ENCODE measurements at places on chromosomes 7 and 10.

GRCh38 chr7:51727441-51727840 is 410.8 kb upstream of the COBL start:
- no peak for DNase-seq

DNA sequence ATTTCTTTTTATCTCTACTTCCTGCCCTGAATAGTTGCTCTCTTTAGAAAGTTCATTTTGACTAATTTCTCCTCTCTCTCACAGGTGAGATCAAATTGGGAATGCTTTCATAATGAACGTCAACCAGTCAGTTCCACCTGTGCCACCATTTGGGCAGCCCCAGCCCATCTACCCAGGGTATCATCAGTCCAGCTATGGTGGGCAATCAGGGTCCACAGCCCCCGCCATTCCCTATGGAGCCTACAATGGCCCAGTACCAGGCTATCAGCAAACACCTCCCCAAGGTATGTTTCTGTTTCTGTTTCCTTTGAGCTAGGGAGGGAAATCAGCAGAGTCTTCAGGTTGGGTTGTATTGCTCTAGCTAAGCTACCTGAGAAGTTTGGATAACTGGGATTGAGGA is 2.5 kb downstream of the SEC24C start:
- DNase-seq = no peak

DNA sequence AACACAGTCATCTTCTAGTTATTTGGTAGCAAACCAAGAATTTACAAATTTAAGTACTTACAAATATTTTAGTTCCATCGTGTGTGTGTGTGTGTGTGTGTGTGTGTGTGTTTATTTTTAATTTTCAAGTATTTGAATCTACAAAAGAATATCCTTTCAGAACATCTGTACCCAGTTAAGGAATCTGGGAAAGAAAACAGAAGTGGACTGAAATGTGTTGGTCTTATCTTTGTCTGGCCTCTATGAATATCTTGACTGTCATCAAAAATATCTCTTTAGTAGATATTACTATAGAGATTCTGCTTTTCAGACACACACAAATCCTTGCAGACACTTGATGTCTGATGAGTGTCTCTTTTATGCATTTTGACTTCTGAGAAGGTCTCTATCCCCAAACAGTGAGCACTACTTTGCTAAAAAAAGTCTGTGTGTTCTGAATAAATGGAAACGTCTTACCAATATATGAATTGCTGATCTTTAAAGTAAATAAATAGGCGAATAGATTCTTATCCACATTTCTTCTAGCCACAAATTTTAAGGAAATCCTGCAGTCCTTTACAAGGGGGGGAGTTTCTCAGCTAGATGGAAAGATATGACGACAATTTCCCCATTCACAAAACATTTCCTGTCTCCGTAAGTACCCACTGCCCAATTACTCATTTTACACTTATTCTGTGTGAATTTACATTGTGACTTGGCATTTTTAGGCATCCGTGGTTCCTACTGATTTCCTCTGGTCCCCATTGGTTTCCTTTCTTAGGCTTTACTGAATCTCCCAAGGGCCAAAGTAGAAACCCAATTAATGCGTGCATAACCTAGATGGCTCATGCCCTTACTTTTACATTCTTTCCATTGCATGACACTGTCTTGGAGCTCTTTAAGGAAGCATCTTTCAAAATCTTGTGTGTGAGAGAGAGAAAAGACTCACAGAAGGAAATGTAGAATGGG is 36.0 kb downstream of the NRCAM start:
- DNase-seq = no peak

DNA sequence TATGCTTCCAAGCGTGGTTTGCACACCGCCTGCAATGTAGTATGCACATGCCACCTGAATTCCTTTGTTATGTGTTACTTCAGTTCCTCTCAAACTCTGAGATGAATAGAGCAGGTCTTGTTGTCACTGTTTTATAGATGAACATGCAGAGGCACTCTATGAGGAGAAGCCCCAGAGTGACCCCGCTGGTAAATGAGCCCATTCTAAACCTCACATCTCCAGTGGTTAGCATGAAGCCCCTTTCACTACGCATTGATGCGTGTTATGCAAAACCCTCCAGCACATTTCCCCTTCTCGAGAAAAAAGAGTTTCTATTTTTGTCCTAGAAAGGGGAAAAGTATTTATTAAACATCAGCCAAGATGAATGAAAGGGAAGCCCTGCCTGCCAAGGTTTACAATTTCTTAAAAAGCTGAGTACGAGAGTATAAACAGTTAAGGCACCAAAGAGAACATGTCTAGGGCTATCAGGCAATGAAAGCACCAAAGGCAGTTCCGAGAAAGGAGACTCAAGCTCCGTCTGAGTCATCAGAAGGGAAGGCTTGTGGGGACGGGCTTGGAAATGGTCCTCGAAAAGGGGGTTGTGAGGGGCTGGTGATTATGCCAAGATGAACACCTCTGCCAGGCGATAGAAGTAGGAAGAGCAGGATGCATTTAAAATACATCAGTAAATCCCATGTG is 58.7 kb upstream of the PFKP start:
- DNase-seq = no peak

- no peak for DNase-seq
Measured at GRCh38 chr10:75179657-75180177, 30.9 kb upstream of the VDAC2 start.

DNA sequence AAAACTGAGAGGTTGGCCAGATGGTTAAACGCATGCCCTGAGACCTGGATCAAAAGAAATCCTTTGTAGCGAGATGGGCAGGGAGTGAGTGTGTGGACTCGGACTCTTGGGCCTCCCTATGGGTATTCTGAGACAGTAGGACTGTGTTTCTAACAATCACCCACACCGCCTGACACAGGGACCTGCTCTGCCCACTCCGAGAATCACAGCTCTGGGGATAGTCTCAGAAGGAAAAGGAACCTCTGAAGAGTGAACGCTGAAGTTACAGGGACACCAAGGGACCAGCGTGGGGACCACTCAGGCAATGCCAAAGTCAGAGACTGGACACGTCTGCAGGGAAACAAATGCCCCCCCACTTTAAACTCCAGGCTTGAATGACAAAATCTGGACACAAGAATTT is 242.1 kb upstream of the TCERG1L start:
- DNase-seq = no peak

- DNase-seq = no peak
Measured at GRCh38 chr7:23298141-23298881, 828 bp upstream of the MALSU1 start.

GRCh38 chr7:157837047-157837446 is 500.2 kb downstream of the DNAJB6 start:
- DNase-seq = no peak

DNA sequence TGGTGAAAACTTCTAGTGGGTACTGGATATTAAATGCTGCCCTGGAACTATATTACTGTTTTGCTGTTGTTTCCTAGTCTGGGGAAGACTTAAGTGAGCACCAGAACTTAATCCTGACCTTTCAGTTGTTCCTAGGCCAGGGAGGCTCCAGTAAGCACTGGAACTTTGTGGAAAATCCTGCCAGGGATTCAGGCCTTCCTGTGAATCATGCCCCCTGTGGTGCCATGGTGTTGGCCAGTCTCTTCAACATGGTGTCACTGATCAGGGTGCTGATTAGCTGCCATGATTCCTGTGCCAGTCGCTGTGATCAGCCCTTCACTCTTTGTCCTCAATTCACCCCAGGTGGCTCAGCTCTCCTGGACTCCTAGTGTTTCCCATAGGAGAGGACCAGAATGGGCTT is 8.5 kb upstream of the AOAH start:
- no peak for DNase-seq

- no peak for DNase-seq
Measured at GRCh38 chr10:111650088-111650487, 533.5 kb downstream of the GPAM start.

DNA sequence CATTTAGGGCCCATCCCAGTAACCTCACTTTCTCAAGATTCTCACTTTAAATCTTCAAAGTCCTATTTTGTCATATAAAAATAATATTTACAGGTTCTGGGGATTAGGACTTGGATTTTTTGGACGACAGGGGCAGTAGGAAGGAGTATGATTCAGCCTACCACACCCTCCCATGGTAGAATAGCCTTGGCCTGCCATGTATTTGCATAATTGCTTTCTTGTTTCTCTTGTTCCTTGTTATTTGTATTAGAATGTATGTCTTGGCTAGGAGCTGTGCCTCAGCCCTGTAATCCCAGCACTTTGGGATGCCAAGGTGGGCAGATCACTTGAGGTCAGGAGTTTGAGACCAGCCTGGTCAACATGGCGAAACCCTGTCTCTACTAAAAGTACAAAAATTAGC is 92.5 kb downstream of the ELAPOR2 start:
- no peak for DNase-seq

DNA sequence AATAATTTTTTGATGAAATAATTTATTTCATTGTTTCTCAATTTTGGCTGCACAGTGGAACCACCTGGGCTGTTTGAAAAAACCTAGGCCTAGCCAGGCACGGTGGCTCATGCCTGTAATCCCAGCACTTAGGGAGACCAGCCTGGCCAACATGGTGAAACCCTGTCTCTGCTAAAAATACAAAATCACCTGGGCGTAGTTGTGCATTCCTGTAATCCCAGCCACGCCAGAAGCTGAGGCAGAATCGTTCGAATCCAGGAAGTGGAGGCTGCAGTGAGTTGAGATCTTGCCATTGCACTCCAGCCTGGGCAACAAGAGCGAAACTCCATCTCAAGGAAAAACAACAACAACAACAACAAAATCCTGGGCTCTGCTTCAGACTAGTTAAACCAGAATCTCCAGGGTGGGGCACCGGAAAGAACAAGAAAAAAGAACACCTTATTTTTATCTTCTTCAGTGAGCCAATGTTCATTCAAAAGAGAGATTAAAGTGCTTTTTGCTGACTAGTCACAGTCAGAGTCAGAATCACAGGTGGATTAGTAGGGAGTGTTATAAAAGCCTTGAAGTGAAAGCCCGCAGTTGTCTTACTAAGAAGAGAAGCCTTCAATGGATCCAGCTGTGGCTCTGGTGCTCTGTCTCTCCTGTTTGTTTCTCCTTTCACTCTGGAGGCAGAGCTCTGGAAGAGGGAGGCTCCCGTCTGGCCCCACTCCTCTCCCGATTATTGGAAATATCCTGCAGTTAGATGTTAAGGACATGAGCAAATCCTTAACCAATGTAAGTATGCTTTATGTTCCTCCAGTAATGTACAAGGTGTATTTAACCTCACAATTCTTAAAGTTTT is at the start of gene CYP2C18:
CYP2C18 (plus strand) TSS at position 516 of the 841 bp plus-strand sequence; CDS start at position 607, 91 bp downstream.
- DNase-seq = no peak

GRCh38 chr10:1309617-1310270 is 253.6 kb downstream of the WDR37 start:
- no peak for DNase-seq

DNA sequence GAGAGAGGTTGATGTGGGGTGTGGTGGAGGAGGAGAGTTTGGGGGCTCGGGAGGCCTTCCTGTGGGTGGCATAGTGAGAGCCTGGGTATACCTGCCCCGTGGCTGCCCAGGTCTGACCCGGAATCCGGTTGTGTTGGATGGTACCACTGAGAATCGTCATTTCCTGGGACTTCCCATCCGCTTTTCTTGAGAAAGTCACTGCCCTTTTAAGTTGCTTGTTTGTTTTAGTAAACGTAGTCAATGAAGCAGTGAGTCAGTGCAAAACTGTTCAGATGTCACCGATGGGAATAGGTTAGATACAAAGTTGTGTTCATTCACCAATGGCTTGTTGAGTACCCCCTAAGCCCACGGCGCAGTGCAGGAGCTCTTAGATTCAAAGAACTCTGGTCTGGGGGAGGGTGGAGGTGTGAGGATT is 285.8 kb downstream of the CAMK1D start:
- DNase-seq = no peak

DNA sequence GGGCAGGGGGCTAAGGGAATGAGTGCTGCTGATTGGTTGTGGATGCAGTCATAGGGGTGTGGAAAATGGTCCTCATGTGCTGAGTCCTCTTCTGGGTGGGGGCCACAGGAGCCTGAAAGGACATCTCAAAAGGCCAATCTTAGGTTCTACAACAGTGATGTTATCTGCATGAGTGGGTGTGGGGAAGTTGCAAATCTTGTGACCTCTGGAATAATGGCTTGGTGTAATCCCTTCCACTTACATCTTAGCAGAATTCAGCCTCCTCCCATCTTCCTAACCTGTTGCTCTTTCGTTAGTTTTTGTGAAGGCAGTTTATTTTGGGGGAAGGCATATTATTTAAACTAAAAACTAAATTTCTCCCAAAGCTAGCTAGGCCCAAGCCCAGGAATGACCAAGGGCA is 42.0 kb upstream of the OIT3 start:
- DNase-seq = no peak

DNA sequence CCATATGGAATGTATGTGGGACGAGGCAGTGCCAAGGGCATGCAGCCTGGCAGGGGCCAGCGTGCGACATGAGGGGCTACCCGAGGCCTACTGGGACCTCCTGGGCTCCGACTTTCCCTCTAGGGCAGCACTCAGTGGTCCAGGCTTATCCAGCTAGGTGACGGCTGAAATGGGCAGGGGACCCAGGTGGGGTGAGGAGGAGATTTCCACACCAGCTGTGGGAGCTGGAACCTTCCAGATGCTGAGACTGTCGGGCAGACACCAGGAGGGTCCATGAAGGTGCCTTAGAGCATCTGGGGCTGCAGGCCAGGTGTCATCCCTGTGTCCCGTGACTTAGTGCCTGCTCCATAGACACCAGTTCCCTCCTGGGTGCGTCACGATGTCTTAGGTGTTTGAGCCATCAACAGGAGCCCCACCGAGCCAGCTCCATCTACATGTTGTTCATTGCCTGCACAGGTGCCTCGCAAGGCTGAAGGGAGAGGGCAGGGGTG is 13.4 kb downstream of the ZNF316 start:
- no peak for DNase-seq

- DNase-seq = no peak
Measured at GRCh38 chr7:156988343-156989185, 21.9 kb downstream of the MNX1 start.

DNA sequence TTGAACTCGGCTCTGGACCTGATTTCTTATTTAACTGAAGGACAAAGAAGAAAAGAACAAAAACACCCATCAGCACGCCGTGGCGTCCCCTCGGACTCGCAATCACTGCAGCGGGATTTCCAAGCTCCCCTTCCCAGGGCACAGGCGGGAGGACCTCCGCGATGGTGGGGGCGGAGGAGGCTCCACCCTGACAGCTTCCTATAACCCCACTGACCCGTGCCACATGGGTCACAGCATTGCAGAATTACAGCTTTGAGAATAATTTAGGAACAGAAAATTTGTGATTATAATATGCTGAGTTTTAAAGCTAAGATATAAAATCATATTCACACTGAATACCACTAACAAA is 129.7 kb upstream of the SEC61G start:
- DNase-seq = no peak

- DNase-seq = no peak
Measured at GRCh38 chr10:43972976-43973647, 324.4 kb upstream of the ZNF32 start.

DNA sequence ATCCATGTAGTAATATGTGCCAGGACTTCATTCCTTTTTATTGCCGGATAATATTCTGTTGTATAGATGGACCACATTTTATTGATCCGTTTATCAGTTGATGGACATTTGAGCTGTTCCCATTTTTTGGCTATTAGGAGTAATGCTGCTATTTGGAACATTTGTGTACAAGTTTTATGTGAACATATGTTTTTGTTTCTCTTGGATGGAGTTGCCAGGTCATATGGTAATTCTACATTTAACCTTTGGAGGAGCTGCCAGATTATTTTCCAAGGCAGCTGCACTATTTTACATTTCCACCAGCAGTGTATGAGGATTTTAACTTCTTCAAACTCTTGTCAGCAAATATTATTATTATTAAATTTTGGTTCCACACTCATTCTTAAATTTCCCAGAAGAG is 59.2 kb downstream of the C10orf90 start:
- no peak for DNase-seq
